ENCODE measurements at places on chromosomes 2 and 18.
A peak's percentile ranks its signal among the peaks of the same experiment; 100 is the strongest.

- no peaks in the 10 kb centered on the region for H3K36me3 ChIP-seq
- peaks cover 12% of the 10 kb centered on the region for H3K4me1 ChIP-seq
- H3K4me3 ChIP-seq, result no peak overlapping the region
- H3K27me3 ChIP-seq, result no peaks in the 10 kb centered on the region
- no peak overlapping the region for H3K27ac ChIP-seq
Observed at GRCh38 chr2:2665834-2666133, 334.7 kb upstream of the MYT1L start.

DNA sequence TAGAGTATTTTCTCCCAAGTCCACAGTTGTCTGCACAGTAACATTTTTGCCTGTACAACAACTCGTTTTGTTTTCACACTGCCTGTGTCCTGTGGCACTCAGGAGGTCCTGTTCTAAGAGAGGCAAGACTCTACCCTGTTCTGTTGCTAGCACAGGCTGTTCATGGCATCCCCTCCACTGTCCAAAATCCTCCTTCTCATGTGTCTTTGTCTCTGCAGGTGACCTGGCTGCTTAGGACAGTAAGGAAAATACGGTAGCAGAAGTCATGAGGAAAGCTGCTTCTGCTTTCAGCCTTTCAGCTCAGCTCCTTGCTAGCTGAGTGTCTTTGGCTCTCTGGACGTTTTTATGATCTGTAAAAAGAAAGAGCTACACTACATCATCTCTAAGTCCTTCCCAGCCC is 205.9 kb downstream of the C1D start:
- no peaks in the 10 kb centered on the region for H3K4me1 ChIP-seq
- H3K27ac ChIP-seq, result no peak overlapping the region
- no peak overlapping the region for H3K4me3 ChIP-seq
- peaks cover 8% of the 10 kb centered on the region for H3K27me3 ChIP-seq
- no peaks in the 10 kb centered on the region for H3K36me3 ChIP-seq
- no peak for DNase-seq

DNA sequence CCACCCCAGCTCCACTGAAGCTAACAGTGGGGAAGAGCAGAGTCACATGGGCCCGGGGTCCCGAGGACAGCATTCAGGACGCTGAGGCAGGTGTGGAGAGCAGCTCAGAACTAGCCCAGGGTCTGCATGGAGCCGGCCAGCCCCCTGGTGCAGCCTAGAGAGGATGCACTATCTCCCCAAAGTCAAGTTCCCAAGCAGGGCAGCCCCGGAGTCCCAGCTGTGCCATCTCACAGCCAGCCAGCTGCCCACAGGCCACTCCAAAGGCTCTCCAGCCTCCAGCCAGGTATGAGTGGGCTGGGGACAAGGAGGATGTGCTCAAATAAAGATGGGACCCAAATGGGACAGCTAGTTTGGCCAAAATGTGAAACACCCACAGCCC is 41.0 kb downstream of the BIN1 start:
- peaks cover 81% of the 10 kb centered on the region for H3K4me1 ChIP-seq
- no peaks in the 10 kb centered on the region for H3K27me3 ChIP-seq
- no peak for DNase-seq
- no peak overlapping the region for H3K4me3 ChIP-seq
- peak overlapping the region; percentile 57 for H3K27ac ChIP-seq
- peaks cover 85% of the 10 kb centered on the region for H3K36me3 ChIP-seq

- H3K27me3 ChIP-seq, result peaks cover 4% of the 10 kb centered on the region
- H3K4me1 ChIP-seq, result no peaks in the 10 kb centered on the region
- no peak for DNase-seq
- no peak overlapping the region for H3K4me3 ChIP-seq
- no peak overlapping the region for H3K27ac ChIP-seq
- no peaks in the 10 kb centered on the region for H3K36me3 ChIP-seq
Observed at GRCh38 chr2:148867079-148867769, 7.8 kb upstream of the KIF5C start.

DNA sequence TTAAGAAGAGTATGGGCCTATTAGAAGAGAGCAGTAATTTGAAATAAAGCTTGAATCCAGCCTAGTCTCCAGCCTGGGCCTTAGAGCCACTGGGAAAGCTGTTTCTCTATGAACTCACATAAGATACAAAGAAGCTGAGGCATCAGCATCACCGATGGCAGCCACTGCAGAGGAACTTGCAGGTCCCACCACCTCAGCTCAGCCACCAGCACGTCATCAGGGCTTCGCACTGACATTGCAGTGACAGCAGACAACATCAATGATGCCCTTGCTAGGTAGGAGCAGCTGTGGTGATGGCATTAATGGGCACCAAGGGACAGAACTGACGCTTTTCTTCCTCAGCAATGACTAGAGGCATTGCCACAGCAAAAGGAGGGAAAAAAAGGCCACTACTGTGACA is 67.7 kb upstream of the CDC42EP3 start:
- no peak overlapping the region for H3K4me3 ChIP-seq
- H3K36me3 ChIP-seq, result no peaks in the 10 kb centered on the region
- no peak overlapping the region for H3K27ac ChIP-seq
- H3K27me3 ChIP-seq, result peaks cover 2% of the 10 kb centered on the region
- DNase-seq, result no peak

GRCh38 chr18:30177056-30177455 is 865.5 kb downstream of the DSC3 start:
- DNase-seq, result no peak
- no peak overlapping the region for H3K4me3 ChIP-seq
- H3K27me3 ChIP-seq, result no peaks in the 10 kb centered on the region
- no peak overlapping the region for H3K27ac ChIP-seq

DNA sequence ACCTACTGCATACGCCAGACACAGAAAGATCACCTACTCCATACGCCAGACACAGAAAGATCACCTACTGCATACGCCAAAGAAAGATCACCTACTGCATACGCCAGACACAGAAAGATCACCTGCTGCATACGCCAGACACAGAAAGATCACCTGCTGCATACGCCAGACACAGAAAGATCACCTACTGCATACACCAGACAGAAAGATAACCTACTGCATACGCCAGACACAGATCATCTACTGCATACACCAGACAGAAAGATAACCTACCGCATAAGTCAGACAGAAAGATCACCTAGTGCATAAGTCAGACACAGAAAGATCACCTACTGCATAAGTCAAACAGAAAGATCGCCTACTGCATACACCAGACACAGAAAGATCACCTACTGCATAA is 25.8 kb downstream of the COA5 start:
- H3K4me1 ChIP-seq, result no peaks in the 10 kb centered on the region
- DNase-seq, result no peak
- no peak overlapping the region for H3K27ac ChIP-seq
- peaks cover 26% of the 10 kb centered on the region for H3K36me3 ChIP-seq
- H3K4me3 ChIP-seq, result no peak overlapping the region

DNA sequence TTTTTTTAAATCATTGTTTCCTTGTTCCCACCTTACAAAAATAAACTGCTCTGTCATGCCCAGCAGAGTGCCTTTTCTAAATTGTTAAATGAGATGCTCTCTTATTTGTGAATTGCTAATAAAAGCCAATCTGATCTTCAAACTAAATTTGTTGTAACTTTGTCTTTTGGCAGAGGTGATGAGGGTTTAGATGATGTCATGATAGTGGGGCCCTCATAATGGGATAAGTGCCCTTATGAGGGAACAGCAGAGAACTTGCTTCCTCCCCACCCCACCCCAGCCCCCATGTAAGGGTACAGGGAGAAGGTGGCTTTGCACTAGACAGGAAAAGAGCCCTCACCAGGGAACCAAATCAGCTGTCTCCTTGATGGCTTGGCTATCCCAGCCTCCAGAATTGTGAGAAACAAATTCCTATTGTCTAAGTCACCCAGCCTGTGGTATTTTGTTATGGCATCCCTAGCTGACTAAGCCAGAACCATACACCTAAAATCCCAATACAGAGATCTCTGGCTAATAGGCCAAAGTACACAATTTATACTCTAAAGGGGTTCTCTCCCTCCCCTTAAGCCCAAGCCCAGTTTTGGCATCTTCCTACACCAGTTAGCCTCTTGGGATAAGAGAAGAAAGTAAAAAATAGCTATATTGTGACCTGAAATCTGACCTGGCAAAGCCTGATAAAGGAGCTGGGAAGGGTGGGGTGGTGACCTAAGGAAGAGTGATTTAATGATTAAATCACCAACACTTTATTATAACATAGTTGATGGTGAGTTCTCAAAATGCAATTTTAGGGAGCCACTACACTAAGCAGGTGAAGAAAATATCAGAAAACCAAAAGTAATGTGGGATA is 40.3 kb upstream of the HNRNPA3 start:
- H3K27ac ChIP-seq, result no peak overlapping the region
- H3K4me1 ChIP-seq, result peaks cover 2% of the 10 kb centered on the region
- no peak overlapping the region for H3K4me3 ChIP-seq
- DNase-seq, result no peak
- H3K36me3 ChIP-seq, result no peaks in the 10 kb centered on the region

DNA sequence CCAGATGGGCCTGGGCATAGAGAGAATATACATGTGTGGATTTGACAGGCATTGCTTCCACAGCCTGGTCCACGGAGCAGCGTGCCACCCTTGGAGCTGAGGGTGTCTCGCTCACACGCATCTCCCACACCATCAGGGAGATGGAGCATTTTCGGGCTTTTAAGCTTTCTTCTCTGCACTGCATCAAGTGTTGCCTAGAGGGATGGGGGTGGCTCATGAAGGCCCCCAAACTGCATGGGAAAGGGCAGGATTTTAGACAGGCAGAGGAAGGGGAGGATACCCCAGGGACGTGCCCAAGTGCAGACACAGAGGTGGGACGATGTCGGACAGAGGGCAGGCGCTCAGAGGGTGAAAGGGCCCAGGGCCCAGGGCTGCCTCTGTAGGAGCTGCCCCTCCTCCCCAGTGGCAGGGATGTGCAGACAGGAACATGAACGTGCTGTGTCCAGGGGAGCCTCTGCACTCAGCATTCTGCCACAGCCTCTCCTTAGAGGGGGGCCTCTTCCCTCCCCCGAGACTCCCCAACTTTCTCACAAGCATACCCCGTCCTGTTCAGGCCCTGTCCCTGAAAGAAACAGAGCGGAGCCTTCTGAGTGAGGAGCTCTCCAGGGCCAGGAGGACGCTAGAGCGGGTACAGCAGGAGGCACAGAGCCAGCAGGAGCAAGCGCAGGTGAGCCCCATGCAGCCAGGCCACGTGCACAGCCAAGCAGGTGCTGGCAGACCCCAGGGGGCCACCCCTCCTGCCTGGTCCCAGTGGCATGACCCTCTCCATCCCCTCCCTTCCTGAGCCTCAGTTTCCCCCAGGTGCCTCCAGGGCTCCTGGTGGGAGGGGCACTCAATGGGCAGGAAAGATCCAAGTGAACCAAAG is 42.9 kb upstream of the SNED1 start:
- no peak overlapping the region for H3K4me3 ChIP-seq
- H3K4me1 ChIP-seq, result peaks cover 64% of the 10 kb centered on the region
- no peak overlapping the region for H3K27ac ChIP-seq
- H3K36me3 ChIP-seq, result no peaks in the 10 kb centered on the region

DNA sequence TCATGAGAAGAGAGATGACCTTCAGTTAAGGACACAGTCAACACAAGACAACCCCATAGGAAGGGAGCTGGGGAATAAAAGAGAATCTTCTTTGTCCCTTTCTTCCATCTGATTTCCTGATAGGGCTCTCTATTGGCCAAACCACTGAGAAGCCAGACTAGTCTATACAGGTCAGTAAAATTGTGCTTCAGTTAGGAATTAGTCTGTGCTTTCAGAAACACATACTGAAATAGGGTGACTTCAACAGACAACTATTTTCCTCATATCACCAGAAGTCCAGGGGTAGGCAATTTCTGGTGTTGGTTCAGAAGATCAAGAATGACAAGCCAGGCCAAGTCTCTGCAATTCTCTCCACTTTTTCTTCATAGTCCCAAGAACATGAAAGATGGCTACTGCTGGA is 151.7 kb upstream of the SP5 start:
- DNase-seq, result no peak
- no peaks in the 10 kb centered on the region for H3K4me1 ChIP-seq
- H3K36me3 ChIP-seq, result no peaks in the 10 kb centered on the region

GRCh38 chr18:58639751-58640427 is 11.0 kb upstream of the ALPK2 start:
- no peak overlapping the region for H3K27ac ChIP-seq
- H3K4me3 ChIP-seq, result no peak overlapping the region
- H3K4me1 ChIP-seq, result no peaks in the 10 kb centered on the region
- DNase-seq, result no peak
- H3K27me3 ChIP-seq, result no peaks in the 10 kb centered on the region

DNA sequence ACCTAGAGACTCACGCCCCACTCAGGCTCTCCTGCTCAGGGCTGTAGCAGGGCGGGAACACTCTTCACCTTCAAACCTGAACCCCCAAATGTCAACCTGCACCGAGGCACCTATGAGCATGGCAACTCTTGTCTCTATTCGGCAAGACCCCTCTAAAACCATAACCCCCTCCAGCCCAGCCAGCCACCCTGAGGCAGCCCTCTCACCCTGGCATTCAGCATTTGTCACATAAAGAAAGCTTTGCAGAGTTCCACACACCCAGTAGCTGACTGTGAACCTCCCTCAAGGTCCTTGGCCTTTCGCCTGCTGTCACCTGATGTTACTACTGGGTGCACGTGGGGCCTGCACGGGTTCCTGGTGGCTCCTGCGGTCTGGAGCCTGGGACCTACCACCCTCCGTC is 97.2 kb upstream of the ALKAL2 start:
- H3K4me3 ChIP-seq, result no peak overlapping the region
- no peaks in the 10 kb centered on the region for H3K4me1 ChIP-seq
- DNase-seq, result no peak
- peaks cover 8% of the 10 kb centered on the region for H3K27me3 ChIP-seq
- H3K36me3 ChIP-seq, result no peaks in the 10 kb centered on the region

- H3K4me1 ChIP-seq, result peaks cover 6% of the 10 kb centered on the region
- H3K27ac ChIP-seq, result no peak overlapping the region
- H3K36me3 ChIP-seq, result no peaks in the 10 kb centered on the region
- DNase-seq, result no peak
- no peaks in the 10 kb centered on the region for H3K27me3 ChIP-seq
Observed at GRCh38 chr2:5729416-5729815, 37.2 kb downstream of the SOX11 start.

Data from muscle of leg (tissue), 16 donors.